ENCODE measurements at places on chromosomes 5 and 9.

- no peak for DNase-seq
Measured at GRCh38 chr5:59757442-59757841, 136.1 kb downstream of the PDE4D start.

DNA sequence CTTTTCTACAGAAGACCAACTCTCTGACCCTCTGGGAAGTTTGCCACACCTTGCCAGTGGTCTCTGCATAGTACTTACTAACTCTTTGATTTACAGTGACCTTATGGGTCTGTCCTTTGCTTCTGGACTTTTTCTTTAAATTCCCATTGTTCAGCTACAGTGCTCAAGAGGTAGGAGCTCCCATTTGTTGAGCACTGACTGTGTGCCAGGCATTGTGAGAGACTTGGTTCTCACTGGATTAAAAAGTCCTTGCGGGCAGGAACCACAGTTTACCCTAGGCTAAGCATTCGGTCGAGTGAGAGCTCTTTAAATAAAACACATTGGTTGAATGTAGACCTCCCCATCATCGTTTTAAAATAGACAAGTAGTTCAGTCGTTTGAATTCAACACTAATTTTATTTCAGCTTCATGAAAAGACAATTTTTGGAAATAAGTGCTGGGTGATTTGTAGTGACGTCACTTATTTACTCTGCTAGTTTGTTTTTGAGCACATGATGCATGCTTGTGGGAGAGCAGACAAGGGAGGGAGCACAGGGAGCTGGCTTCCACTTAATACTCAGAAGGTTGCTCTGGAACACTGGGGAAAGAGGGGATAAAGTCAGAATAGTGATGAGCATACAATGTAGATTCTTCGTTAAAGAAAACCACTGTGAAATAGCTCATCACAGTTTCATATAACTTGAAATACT is 27.1 kb downstream of the RASGRF2 start:
- DNase-seq, result no peak

- no peak for DNase-seq
Measured at GRCh38 chr9:26801772-26802171, 90.8 kb downstream of the CAAP1 start.

GRCh38 chr9:95277509-95277908 is 40.0 kb downstream of the FANCC start:
- DNase-seq, result no peak
